ENCODE measurements at places on chromosomes 11 and 22.

- no peak overlapping the region for H3K27ac ChIP-seq
- peaks cover 42% of the 10 kb centered on the region for H3K36me3 ChIP-seq
- H3K27me3 ChIP-seq = no peaks in the 10 kb centered on the region
- H3K4me3 ChIP-seq = no peak overlapping the region
Measured at GRCh38 chr11:47631473-47631872, 10.9 kb downstream of the MTCH2 start.

- H3K27ac ChIP-seq = no peak overlapping the region
- H3K36me3 ChIP-seq = no peaks in the 10 kb centered on the region
- DNase-seq = no peak
- H3K27me3 ChIP-seq = peaks cover 7% of the 10 kb centered on the region
- H3K4me1 ChIP-seq = no peaks in the 10 kb centered on the region
- H3K4me3 ChIP-seq = no peak overlapping the region
Measured at GRCh38 chr11:123143476-123143875, 51.6 kb downstream of the CLMP start.

DNA sequence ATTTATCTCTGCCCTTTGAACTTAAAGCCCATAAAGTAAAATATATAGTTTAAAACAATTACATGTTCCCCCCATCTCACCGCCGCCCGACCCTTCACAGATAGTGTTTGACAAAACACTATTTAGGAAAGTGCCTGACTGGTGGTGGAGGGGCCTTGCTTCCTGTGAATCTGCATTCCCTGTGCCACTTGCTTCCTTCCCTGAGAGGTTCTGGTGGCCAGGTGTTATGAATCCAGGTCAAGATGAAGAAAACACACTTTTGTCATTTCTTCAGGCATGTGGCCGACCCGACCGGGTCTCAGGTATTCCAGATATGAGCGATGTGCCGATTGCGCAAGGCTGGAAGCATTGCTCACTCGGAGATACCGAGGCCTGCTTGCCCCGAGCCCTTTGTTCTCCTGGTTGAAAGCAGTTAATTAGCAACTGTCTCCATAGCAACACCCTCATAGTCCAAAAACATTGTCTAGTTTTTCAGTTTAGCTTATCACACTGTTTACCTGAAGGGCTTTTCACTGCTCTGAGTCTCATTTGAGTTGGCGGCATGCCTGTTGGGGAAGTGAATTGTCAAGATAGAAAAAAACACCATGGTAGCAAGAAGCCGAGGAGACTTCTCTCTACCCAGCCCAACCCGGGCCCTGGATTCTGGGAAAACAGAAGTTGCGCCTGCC is 128.3 kb downstream of the TEAD1 start:
- H3K4me3 ChIP-seq = no peak overlapping the region
- H3K36me3 ChIP-seq = no peaks in the 10 kb centered on the region
- H3K27me3 ChIP-seq = peaks cover 36% of the 10 kb centered on the region
- H3K4me1 ChIP-seq = peaks cover 10% of the 10 kb centered on the region

DNA sequence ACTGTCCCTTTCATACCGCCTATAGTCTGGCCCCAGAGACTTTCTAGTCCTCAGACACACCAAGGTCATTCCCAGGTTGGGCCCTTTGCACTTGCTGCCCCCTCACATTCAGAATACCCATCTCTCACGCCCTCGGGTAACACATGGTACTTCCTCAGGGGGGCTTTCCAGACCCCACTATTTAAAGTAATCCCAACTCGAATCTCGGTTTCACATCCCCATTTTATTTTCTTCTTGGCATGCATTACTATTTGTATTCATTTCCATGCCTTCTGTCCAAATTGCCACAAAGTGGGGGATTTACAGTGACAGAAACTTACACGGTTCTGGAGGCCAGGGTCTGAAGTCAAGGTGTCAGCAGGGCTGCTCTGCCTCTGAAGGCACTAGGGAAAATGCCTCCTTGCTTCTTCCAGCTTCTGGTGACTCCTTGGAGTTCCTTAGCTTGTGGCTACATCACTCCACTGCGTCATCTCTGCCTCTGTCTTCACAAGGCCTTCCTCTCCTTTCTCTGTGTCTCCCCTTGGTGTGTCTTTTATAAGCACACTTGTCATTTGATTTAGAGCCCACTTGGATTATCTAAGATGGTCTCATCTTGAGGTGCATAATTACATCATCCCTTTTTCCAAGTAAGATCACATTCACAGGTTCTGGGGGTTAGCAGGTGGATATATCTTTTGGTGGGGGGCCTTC is 15.1 kb downstream of the RCN1 start:
- H3K36me3 ChIP-seq = peaks cover 29% of the 10 kb centered on the region
- no peak overlapping the region for H3K4me3 ChIP-seq
- DNase-seq = no peak
- peaks cover 7% of the 10 kb centered on the region for H3K4me1 ChIP-seq
- no peaks in the 10 kb centered on the region for H3K27me3 ChIP-seq

GRCh38 chr11:111829185-111829968 is 42.0 kb downstream of the ALG9 start:
- no peak overlapping the region for H3K4me3 ChIP-seq
- H3K36me3 ChIP-seq = peaks cover 29% of the 10 kb centered on the region
- no peak for DNase-seq
- no peaks in the 10 kb centered on the region for H3K27me3 ChIP-seq
- H3K27ac ChIP-seq = no peak overlapping the region

DNA sequence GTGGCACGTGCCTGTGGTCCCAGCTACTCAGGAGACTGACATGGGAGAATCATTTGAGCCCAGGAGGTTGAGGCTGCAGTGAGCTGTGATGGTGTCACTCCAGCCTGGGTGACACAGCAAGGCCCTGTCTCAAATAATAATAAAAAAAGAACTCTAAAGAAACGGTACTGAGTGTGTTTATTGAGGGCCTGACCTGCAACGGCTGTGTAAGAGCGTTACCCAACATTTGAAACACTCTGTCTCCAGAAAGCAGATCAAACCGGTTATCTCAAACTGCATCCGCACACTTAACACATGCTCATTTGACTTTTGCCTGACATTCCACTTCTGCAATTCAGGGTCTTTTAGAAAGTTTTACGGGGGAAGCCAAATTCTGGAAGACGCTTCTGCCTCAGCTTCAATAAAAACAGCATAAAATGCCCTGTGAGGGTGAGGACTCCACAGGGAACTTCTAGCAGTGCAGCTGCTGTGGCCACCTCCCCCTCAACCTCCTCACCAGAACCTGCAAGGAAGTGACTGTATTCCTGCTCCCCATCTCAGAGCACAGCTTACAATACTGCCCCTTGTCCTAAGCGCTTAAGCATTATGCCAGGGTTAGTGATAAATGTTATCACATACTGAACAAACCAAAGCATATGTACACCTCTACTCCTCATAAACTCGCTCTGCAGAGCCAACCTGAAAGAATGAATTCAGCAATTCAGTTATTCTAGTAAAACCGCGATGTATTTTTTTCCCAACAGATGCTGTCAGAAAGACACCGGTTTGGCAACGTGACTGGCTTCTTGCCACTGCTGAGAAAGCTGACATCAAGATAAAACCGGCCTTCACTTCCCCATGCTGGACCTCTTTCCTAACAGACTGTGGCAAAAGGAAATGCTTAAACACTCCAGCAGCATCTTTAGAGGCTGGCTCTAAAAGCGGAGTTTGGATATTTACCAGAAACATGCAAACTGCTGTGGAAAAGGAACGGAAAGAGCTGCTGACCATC is 52.2 kb downstream of the PRDM10 start:
- H3K36me3 ChIP-seq = peaks cover 18% of the 10 kb centered on the region
- peaks cover 19% of the 10 kb centered on the region for H3K4me1 ChIP-seq
- no peaks in the 10 kb centered on the region for H3K27me3 ChIP-seq
- DNase-seq = no peak
- H3K4me3 ChIP-seq = no peak overlapping the region

- DNase-seq = no peak
- peak overlapping the region; percentile 52 for H3K27ac ChIP-seq
- H3K36me3 ChIP-seq = no peaks in the 10 kb centered on the region
Measured at GRCh38 chr11:76823481-76824028, 37.2 kb upstream of the ACER3 start.

DNA sequence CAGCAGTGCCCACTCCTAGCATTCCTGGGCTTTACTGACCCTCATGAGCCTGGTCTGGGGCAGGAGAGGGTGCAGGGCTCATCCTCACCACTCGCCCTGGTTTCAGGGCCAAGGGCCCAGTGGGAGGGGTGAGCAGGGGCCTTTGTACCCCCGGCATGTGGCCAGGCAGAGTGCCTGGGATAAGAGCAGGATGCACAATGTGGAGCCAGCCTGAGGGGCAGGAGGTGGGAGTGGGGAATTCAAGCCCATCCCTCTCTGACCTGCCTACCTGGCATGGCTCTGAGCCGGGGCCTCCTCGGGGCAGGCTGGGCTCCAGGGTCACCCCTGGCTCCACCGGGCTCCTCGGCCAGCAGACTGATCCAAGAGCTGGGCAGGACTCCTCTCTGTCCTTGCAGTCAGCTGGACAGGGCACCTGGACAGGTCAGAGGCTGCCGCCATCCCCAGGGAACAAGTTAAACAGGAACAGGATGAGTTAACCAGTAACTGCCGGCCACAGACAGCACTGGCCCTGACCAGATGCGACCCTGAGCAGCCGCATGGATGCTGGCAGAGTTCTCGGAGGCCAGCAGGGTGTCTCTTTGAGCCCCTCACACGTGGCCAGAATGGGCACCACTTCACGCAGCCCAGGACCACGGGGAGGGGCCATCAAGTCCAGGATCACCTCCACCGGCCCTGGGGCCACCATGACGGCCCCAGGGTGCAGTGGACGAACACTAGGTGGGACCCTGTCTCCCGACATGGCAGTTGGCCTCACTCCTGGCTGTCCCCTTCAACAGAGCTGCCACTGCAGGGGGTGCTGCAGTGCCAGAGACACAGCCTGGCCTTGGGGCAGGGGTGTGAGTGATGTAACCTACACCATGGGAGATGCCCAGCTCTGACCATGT is 5.0 kb downstream of the SIGIRR start:
- H3K4me1 ChIP-seq = peaks cover 14% of the 10 kb centered on the region
- no peak for DNase-seq
- no peaks in the 10 kb centered on the region for H3K36me3 ChIP-seq
- no peak overlapping the region for H3K27ac ChIP-seq

DNA sequence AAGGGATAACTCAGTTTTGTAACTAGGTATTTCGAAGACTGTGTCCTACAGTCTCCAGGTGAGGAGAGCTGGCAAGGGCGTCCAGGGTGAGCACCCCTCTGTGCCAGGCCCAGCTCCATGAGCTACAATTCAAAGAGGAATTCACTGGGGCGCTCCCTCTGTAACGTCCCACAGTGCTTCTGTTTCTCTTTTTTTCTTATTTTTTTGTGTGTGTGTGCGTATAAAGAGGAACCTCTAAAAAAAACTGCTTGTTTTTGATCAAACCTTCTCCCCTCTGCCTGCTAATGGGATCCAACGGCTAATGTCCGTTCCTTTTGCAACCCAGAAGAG is 17.1 kb downstream of the ASCC2 start:
- no peak for DNase-seq
- H3K4me3 ChIP-seq = no peak overlapping the region
- H3K27ac ChIP-seq = peak overlapping the region; percentile 81
- H3K4me1 ChIP-seq = peaks cover 15% of the 10 kb centered on the region

- no peak overlapping the region for H3K4me3 ChIP-seq
- H3K36me3 ChIP-seq = no peaks in the 10 kb centered on the region
- no peak overlapping the region for H3K27ac ChIP-seq
- no peak for DNase-seq
Measured at GRCh38 chr11:36251823-36252222, 37.4 kb downstream of the COMMD9 start.

DNA sequence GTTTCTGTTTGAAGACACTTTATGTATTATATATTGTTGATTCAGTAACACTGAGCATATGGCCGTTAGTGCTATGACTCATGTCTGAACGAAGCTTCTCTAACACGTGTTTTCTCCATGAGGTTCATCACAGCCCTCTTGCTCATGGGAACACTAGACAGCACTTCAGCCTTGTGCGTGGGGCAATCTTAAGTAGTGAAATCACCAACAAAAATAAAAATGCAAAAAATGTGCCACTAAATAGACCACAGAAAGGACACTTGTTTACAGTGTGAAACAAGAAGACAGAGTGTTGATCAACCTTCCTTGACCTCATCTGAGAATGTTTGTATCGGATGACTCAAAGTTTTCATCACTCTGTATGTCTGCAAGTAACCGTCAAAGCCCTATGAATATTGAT is 94.5 kb downstream of the FDX1 start:
- H3K4me1 ChIP-seq = peaks cover 15% of the 10 kb centered on the region
- no peak overlapping the region for H3K27ac ChIP-seq

DNA sequence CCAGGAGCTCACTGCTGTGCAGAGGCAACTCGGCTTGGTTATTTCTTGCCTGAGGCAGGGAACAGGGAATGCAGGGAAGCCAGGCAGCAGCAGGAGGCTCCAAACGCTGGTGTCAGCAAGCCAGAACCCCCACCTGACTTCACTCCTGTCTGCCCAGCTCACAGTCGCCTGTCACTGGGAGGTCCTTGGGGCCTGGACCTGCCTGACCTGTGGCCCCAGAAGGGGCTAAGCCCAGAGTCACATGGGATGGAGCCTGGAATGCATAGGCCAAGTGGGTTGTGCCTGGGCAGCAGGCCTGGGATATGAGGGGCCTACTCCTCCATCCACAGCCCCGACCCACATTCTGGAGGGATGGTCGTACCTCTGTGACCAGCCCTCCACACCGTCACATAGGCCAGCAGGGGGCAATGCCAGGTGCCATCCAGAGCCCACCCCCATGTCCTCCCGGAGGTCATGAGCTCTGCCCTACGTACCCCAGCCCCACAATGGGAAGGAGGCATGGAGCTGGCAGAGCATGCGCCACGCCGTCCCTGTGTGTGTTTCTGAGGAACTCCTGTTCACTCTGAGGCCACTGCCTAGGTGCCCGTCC is 5.2 kb downstream of the RASSF7 start:
- peaks cover 9% of the 10 kb centered on the region for H3K36me3 ChIP-seq
- peak overlapping the region; percentile 89 for H3K4me3 ChIP-seq
- H3K27ac ChIP-seq = no peak overlapping the region
- no peak for DNase-seq
- peaks cover 16% of the 10 kb centered on the region for H3K4me1 ChIP-seq
- H3K27me3 ChIP-seq = no peaks in the 10 kb centered on the region

GRCh38 chr11:17385926-17386325 is 2.5 kb downstream of the KCNJ11 start:
- H3K27me3 ChIP-seq = peaks cover 18% of the 10 kb centered on the region
- H3K27ac ChIP-seq = no peak overlapping the region
- DNase-seq = no peak

GRCh38 chr11:128498721-128499245 is 88.6 kb downstream of the ETS1 start:
- peaks cover 58% of the 10 kb centered on the region for H3K36me3 ChIP-seq
- DNase-seq = no peak
- peaks cover 98% of the 10 kb centered on the region for H3K4me1 ChIP-seq
- peak overlapping the region; percentile 94 for H3K27ac ChIP-seq
- no peaks in the 10 kb centered on the region for H3K27me3 ChIP-seq

GRCh38 chr22:38572065-38572464 is 2.1 kb upstream of the DMC1 start:
- H3K36me3 ChIP-seq = no peaks in the 10 kb centered on the region
- H3K27me3 ChIP-seq = no peaks in the 10 kb centered on the region
- DNase-seq = no peak
- H3K4me3 ChIP-seq = no peak overlapping the region
- peaks cover 16% of the 10 kb centered on the region for H3K4me1 ChIP-seq

Measured in activated T-helper 1 cell treated with anti-CD3 and anti-CD28 coated beads, Interleukin-12 subunit alpha, Interleukin-12 subunit beta, Interleukin-2, Interleukin-4 antibody, amounts not matched to agents 30 ng/mL and 10 ng/mL and 1 ng/mL, durations not matched to agents 14 hours and 24 hours and 36 hours (primary cell).